ENCODE measurements at places on chromosomes 2 and 18.

DNA sequence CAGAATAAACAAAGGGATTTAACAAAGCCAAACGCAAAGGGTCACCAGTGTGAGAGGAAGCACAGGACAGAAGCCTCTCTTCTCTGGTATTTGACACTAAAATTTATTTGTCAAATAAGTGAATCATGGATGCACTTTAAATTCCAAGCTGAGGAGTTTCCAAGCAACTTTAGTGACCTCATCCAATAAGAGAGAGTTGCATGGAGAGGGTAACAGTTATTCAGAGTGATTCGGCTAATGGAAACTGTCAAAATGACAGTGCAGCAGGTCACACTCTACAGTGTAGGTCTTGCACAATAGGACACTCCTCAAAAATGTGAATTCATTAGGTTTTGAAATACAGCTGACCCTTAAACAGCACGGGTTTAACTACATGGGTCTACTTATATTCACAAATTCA, 103.9 kb upstream of the ACVR1C start:
- H3K4me1 ChIP-seq: peaks cover 2% of the 10 kb centered on the region
- no peak overlapping the region for H3K4me3 ChIP-seq
- peaks cover 73% of the 10 kb centered on the region for H3K36me3 ChIP-seq
- no peak for DNase-seq

- no peak for DNase-seq
- peaks cover 45% of the 10 kb centered on the region for H3K4me1 ChIP-seq
- H3K4me3 ChIP-seq: no peak overlapping the region
- no peaks in the 10 kb centered on the region for H3K36me3 ChIP-seq
Measured at GRCh38 chr2:213069531-213069930, 81.9 kb downstream of the IKZF2 start.

- no peaks in the 10 kb centered on the region for H3K36me3 ChIP-seq
- H3K27ac ChIP-seq: no peak within 1 kb of the TSS
- DNase-seq: no peak
- H3K4me3 ChIP-seq: no peak within 1 kb of the TSS
Measured at GRCh38 chr2:238847841-238848690, at the start of gene TWIST2. Gene TWIST2, plus strand, starts transcription at chr2:238848085. Its CDS starts 131 bp downstream, at chr2:238848216.

DNA sequence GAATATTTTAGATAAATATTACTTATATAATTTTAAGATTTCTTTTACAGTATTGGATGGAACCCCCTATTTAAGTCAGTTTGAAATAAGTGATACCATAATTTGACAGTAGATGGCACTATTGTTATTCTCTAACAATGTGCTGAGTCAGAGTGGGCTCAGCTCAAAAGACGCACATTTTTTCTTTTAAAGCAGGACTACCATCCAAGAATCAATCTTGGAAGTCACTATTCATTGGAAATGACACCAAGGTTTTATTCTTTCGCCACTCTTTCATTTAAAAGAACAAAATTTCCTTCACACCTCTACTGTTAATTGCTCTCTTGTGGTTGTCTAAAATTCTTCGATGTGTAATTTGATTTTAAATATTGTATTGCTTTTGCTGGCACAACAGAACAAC, 32.6 kb upstream of the SPAG16 start:
- H3K4me1 ChIP-seq: peaks cover 3% of the 10 kb centered on the region
- H3K27ac ChIP-seq: no peak overlapping the region
- DNase-seq: no peak
- H3K27me3 ChIP-seq: no peaks in the 10 kb centered on the region

- H3K4me3 ChIP-seq: no peak overlapping the region
- no peaks in the 10 kb centered on the region for H3K36me3 ChIP-seq
- no peaks in the 10 kb centered on the region for H3K27me3 ChIP-seq
- DNase-seq: no peak
Measured at GRCh38 chr2:122570641-122571040, 815.2 kb downstream of the TSN start.

DNA sequence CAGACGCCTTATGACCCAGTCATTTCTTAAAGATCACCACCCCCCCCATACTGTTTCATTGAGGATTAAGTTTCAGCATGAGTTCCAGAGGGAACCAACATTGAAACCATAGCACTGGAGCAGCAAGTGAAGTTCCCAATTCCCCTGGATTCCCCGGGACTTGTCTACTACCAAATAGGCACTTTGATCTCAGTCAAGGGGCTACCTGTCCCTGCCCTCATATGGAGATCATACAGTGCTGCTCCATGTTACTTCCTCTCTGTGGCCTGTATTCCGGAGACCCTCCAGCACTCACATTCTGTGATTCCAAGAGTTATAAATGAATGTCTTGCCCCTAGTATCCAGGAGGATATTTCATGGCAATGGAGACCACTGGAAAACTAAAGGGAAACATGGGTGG, 42.5 kb downstream of the RNF144A start:
- H3K4me1 ChIP-seq: peaks cover 28% of the 10 kb centered on the region
- DNase-seq: no peak
- no peaks in the 10 kb centered on the region for H3K27me3 ChIP-seq

- H3K4me3 ChIP-seq: no peak overlapping the region
- no peak overlapping the region for H3K27ac ChIP-seq
- no peaks in the 10 kb centered on the region for H3K27me3 ChIP-seq
- DNase-seq: peak; percentile 18
- peaks cover 49% of the 10 kb centered on the region for H3K4me1 ChIP-seq
- H3K36me3 ChIP-seq: no peaks in the 10 kb centered on the region
Measured at GRCh38 chr2:200376513-200377354, 70.2 kb downstream of the SPATS2L start.

DNA sequence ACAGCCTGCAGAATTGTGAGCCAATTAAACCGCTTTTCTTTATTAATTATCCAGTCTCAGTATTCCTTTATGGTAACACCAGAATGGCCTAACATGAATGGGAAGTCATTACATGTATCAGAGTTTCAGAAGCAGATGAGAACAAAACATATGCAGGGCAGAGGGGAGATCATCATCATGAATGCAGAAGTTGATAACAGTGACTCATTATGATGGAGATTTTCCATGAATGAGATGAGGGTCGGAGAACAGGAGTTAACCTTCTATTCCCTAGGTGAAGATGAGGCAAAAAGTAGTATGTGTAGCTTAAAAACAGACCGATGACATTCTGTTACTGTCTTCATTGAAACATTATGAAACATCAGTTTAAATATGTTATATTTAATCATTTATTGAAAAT, 59.5 kb upstream of the PPM1B start:
- H3K4me3 ChIP-seq: no peak overlapping the region
- H3K4me1 ChIP-seq: peaks cover 3% of the 10 kb centered on the region
- H3K27me3 ChIP-seq: peaks cover 2% of the 10 kb centered on the region
- no peak overlapping the region for H3K27ac ChIP-seq
- no peak for DNase-seq
- H3K36me3 ChIP-seq: no peaks in the 10 kb centered on the region

DNA sequence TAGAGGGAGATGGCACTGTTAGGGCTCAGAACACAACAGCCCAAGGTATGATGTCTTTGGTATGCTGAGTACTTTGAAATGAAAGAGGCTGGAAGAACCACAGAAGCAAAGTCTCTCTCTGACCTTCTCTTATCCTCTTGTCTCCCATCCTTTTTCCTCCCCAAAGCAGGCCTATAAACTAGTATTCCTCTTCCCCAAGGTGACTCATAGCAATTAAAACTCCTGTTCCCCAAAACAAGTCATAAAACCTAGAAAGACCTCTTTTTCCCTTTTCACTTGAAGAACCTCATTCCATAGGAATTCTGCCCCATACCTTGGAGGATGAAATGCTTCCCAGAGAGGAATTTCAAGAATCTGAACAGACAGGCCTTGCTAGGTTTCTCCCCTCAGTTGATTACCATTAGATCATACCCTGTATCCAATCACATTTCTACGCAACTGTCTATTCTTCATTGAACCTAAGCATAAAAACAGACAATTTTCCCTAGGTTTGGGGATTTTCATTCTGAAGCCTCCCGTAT, 25.7 kb downstream of the MDH1 start:
- H3K27me3 ChIP-seq: peaks cover 8% of the 10 kb centered on the region
- no peak overlapping the region for H3K27ac ChIP-seq
- no peaks in the 10 kb centered on the region for H3K36me3 ChIP-seq

DNA sequence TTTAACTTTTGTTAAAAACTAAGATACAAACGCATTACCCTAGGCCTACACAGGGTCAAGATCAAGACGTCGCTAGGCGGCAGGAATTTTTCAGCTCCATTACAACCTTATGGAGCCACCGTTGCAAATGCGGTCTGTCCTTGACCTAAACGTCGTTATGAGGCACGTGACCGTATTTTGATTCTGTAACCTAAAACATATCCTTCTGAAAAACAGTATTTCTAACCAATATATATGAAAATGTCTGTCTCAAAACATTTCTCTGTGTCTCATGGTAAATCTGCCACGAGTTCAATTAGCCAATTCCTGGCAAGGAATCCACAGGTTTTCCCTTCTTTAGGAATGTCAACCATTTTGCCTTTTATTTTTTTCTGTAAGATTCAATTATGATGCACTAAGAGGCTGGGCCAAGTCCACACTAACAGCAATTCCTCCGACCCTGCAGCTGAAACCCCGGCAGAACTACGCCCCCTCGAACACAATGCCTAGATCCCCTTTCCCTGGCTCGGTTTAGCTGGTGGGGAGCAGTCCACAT, 1.7 kb downstream of the RTN4 start:
- no peaks in the 10 kb centered on the region for H3K27me3 ChIP-seq
- peaks cover 50% of the 10 kb centered on the region for H3K4me1 ChIP-seq
- peak overlapping the region; percentile 91 for H3K27ac ChIP-seq
- peak overlapping the region; percentile 91 for H3K4me3 ChIP-seq
- peak; percentile 18 for DNase-seq

GRCh38 chr18:392928-393573, 107.5 kb downstream of the COLEC12 start:
- no peak for DNase-seq
- H3K27me3 ChIP-seq: peaks cover 4% of the 10 kb centered on the region
- no peaks in the 10 kb centered on the region for H3K36me3 ChIP-seq
- H3K4me3 ChIP-seq: no peak overlapping the region
- H3K27ac ChIP-seq: no peak overlapping the region

GRCh38 chr18:44033144-44033701, 647.5 kb upstream of the SETBP1 start:
- no peak overlapping the region for H3K4me3 ChIP-seq
- no peaks in the 10 kb centered on the region for H3K27me3 ChIP-seq
- no peak overlapping the region for H3K27ac ChIP-seq
- no peaks in the 10 kb centered on the region for H3K4me1 ChIP-seq
- no peaks in the 10 kb centered on the region for H3K36me3 ChIP-seq

- no peak for DNase-seq
- peaks cover 2% of the 10 kb centered on the region for H3K36me3 ChIP-seq
- H3K27ac ChIP-seq: no peak overlapping the region
- H3K4me3 ChIP-seq: no peak overlapping the region
- H3K27me3 ChIP-seq: peaks cover 1% of the 10 kb centered on the region
Measured at GRCh38 chr2:74578408-74578807, 23.9 kb downstream of the DOK1 start.

- peaks cover 4% of the 10 kb centered on the region for H3K36me3 ChIP-seq
- H3K4me3 ChIP-seq: no peak overlapping the region
- no peak for DNase-seq
- H3K4me1 ChIP-seq: no peaks in the 10 kb centered on the region
- H3K27ac ChIP-seq: no peak overlapping the region
Measured at GRCh38 chr18:21834299-21834660, 93.7 kb downstream of the MIB1 start.

GRCh38 chr2:192267484-192267883, 72.8 kb upstream of the TMEFF2 start:
- no peaks in the 10 kb centered on the region for H3K36me3 ChIP-seq
- DNase-seq: no peak
- H3K27me3 ChIP-seq: no peaks in the 10 kb centered on the region
- no peak overlapping the region for H3K4me3 ChIP-seq
- H3K27ac ChIP-seq: no peak overlapping the region
- no peaks in the 10 kb centered on the region for H3K4me1 ChIP-seq

DNA sequence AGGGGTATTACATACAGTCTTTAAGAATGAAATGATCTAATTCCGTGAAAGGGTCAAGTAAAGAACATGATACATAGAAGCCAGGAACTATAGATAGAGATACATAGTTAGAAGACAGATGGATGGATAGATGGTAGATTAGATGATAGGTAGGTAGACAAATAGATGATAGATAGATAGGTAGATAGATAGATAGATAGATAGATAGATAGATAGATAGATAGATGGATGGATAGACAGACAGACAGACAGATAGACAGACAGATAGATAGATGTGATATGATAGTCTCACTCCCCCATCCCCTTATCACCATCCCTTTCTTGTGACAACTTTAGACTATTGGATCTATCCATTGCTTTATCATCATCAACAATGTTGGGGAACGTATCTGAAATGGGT, 448.2 kb downstream of the METTL4 start:
- H3K4me1 ChIP-seq: no peaks in the 10 kb centered on the region
- no peaks in the 10 kb centered on the region for H3K27me3 ChIP-seq
- no peaks in the 10 kb centered on the region for H3K36me3 ChIP-seq
- no peak for DNase-seq
- no peak overlapping the region for H3K4me3 ChIP-seq

- no peak overlapping the region for H3K4me3 ChIP-seq
- no peaks in the 10 kb centered on the region for H3K4me1 ChIP-seq
- DNase-seq: no peak
- H3K27me3 ChIP-seq: no peaks in the 10 kb centered on the region
Measured at GRCh38 chr2:231211486-231211885, 13.1 kb downstream of the ARMC9 start.

Data from activated CD8-positive, alpha-beta T cell treated with anti-CD3 and anti-CD28 coated beads for 36 hours (primary cell).